Daoy (cell line): ENCODE measurements at places on chromosomes 7 and 10. TPM values are rescaled to one million over a fixed set of nuclear protein-coding genes. Genes with fewer than 3 reads are reported as not detected.

DNA sequence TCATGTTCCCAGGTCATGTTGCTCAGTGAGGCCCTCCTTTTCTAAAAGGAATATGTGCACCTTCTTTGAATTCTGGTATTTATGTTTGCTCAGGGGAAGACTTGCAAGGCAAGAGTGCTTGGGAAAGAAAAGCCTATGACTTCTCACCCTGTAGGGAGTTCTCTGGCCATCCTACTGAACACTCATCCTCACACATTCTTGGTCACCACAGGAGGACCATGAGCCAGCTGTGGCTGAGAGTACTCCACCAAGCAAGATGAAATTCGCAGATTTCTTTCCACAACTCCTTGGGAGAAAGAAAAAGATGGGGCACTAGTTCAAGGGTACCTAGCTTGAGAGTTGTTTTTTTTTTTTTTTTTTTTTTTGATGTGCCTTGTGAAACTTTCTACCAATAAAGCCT lies 179.6 kb downstream of the FZD1 start:
- DNase-seq: no peak

GRCh38 chr7:100509231-100509630 lies 25.5 kb downstream of the NYAP1 start:
- DNase-seq: peak; percentile 97

The IRF5 gene
- 0.60 and 2.2 TPM in 2 replicates for total RNA-seq

The OR2A42 gene
- not detected in 2 replicates for total RNA-seq

DNA sequence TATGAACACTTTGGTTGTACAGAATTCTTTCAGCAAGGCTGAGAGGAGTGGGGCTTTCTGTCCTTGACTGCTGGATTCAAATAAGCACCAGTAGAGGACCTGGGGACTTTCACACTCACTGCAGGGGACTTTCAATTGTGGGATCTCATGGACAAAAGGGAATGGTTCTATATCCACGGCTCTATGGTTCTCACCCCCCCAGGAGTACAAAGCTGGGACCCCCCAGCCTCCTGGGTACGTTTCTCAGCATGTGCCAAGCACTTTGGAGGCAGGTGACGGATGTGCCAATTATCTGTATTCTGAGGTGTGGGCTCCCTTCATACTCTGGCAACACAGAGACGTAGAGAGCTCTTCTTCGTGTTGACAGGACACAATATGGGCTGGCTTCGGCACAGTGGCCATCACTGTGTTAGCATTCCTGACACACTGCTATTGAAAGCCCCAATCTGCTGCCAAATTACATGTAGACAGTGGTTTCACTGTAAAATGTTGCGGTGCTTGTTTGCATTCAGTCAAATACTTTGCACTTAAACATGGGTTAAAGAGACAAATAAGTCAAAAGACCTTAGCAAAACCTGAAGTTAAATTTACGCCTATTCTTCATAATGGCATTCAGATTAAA lies 92.7 kb upstream of the SAMD8 start:
- no peak for DNase-seq

The ELAPOR2 gene
- 5.9 and 13.9 TPM in 2 replicates for total RNA-seq

DNA sequence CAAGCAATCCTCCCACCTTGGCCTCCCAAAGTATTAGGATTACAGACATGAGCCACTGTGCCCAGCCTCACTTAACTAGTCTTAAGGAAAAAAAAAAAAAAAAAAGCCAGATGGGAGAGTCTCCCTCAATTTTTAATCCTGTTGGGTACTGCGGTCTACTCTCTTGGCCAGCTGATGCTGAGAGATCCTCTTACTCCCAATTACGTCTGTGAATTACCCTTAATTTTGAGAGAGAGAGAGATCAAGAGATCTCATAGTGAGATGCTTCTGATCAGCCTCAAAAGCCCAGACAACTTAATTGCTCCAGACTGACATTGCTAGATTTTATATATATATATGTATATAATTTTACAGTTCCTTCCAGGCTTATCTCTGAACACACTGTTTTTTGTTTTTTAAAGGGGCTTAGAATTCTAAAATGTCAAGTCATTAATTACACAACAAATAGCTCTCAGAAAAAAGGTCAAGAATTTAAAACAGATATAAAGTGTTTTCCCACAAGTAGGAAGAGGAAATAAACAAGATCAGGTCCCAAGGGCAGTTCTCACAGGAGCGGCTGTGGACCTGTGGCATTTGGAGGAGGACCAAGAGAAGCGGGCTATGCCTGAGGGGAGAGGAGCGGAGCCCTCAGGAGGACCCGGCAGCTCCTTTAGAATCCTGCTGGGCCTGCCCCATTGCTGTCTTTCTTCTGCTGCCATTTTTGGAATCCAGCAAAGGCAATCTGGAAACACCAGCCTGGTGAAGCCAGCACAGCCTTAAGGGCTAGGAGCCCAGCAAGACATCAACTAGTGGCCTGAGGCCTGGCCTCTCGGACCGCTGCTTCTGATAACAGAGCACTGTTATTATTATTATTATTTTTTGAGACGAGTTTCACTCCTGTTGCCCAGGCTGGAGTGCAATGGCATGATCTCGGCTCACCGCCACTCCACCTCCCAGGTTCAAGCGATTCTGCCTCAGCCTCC lies 30.1 kb downstream of the DENND2A start:
- DNase-seq: no peak

DNA sequence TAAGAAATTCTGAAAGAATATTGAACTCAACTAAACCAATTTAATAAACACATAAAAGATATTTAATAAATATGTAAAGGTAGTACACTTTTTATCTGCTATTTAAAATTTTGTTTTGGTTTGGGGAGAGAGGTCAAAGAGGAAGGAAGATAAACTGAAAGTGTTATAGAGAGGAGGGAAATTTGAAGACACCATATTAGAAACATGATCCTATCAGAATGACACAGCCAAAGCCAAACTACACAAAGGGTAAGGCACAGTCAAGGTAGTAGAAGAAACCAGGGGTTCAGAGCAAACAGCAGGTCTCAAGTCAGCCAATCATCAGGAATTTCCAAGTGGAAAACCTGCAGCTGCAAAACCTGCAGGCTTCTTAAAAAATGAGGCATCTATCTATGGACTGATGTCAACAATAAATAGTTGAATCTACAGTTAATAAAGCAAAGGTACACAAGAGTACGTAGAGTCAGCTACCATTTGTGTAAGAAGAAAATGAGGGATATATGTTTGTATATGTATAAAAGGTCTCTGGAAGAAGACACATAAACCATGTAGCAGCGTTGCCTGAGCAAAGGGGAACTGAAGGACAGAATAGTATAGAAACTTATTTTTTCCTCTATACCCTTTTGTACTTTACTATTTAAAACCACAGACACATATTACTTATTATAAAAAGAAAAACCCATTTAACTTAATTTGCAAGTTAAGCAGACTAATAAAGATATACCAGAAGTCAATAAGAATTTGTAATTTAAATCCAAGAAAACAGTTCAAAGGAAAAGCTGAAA lies 10.0 kb downstream of the ZNF800 start:
- DNase-seq: no peak

GRCh38 chr7:78299088-78299487 lies 500.5 kb downstream of the PHTF2 start:
- DNase-seq: no peak

DNA sequence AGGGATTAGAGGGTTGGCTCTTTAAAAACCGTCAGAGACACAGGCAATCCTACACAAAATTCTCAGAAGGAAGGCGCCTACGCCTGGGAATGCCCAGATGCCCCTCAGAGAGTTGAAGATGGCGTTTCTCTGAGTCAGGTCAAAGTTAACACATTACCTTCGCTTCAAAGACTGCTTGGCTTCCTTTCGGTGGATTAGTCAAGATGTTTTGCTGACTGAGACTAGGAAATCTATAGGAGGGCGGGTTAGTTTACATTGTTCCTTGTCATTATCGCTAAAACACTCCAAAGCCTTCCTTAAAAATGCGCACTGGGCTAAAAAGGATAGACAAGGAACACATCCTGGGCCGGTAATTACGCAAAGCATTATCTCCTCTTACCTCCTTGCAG lies 995 bp upstream of the CFTR start:
- no peak for DNase-seq

- DNase-seq: no peak
These were observed 9.7 kb upstream of the FHIP2A start for GRCh38 chr10:114811862-114812261.

GRCh38 chr7:5685205-5685604 lies 96.3 kb downstream of the RNF216 start:
- no peak for DNase-seq

DNA sequence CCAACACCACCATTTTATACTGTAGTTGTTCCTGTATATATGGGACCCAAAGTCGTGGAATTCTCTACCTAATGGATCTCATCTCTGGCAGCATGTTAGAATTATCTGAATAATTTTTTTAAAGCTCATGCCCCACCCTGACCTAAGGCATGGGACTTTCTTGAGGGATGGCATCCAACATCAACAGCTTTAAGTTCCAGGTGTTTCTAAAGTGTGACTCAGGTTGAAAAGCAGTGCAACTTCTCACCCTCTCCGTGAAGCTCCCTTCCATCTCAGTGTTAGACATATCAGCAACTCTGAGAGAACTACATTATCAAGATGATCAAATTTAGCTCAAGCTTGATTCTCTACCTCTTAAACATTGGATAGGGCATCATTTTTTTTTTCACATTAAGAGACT lies 18.1 kb upstream of the RAB18 start:
- no peak for DNase-seq

GRCh38 chr7:116331020-116331419 lies 120.7 kb downstream of the TES start:
- DNase-seq: no peak

DNA sequence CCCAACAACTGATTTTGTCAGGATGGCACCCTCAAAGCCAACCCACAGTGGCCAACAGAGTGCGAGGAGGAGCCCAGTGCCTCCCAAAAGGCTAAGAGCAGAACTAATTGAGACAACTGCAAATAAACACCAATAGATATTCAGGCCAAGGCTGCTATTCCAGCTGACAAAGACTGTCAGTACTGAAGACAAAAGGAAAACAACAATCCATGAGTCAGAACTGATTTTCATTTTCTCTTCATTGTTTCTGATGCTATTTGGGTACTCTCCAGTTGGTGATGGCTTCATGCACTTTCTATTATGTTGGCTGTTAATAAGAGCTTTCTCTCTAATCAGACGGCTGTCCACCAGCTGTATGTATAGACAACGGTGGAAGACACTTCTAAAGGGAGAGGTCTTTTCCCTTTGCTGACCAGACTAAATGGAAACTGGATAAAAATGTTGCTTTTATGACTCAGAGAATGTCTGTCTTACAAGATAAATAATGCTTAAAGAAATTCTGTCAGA lies 515.9 kb downstream of the PARD3 start:
- no peak for DNase-seq

The IFIT1B gene
- 0.09 TPM in 1 of 2 replicates, not detected in the other for total RNA-seq

DNA sequence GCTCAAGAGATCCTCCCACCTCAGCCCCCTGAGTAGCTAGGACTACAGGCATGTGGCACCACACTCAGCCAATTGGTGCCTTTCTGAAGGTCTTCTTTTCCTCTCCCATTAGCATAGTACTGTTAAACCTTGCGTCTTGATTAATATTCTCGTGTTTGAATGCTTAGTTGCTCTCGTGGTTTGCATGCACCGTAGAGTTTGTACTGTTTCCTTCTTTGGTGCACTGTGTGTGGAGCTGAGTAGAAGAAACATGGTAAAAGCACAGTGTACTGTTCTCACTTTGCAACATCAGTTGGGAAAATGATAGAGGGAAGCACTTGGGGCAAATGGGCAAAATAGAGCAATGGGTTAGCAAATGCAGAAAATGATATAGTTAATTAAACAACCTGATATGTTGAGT lies 27.6 kb upstream of the RPA3 start:
- no peak for DNase-seq

The KLF14 gene
- total RNA-seq: 0.06 and 0.86 TPM in 2 replicates

DNA sequence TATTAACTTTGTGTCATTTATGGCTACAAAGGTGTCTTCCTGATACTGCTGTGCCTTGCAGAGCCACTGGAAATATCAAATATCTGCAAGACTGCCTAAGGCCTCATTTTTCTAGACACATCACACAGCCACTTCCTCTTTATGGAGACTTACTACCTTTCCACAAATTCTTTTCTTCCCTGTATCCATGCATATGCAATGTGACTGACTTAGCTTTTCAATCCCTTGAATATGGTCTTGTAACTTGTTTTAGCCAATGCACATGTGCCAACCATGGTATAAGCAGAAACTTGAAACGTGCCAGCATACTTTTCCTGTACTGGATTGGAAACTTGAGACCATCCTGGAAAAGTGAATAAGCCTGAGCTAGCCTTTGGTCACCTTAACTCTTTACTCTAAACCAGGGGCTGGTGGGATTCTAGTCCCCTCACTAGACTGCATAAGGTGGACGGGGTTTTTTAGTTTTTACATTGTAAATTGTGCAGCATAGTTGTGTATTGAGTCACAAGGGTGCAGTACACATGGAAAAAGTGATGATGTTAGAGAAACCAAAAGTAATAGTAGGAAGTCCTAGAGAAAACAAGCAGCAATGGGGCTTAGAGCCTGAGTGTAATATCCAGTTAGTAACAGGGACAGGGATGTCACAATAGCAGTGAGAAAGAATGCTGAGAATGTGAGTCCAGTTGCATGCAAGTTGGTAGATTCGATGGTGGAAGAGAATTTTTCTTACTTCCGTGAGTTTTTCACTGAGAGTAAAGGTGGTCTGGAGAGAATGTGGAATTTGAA lies 879.5 kb downstream of the SORCS1 start:
- DNase-seq: no peak

DNA sequence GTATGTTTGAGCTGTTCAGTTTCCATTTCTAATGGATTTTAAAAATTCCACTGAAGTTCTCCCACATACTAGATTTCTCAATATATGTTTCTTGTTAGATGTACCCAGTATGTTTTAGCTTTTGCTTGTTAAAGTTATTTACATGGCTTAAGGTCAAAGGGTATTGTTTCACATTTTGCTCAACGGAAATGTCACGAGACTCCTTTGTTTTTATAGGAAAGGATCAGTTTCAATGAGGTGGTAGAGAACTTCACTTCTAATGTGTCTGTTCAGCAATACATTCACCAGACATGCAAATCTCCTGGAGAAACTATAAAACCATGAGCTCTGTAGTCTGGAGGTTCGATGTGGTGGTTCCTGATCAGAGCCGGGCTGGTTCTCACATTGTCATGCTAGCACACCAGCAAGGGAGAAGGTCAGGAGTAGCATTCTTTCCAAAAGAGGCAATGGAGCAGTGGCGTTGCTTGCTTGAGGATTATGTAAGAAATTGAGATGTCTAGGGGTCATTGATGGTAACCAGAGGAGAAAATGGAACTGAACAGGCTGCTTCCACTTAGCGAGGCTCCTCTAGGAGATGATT lies 114.0 kb downstream of the RAB18 start:
- no peak for DNase-seq

The MACC1 gene
- 15.4 and 29.6 TPM in 2 replicates for total RNA-seq

The COBL gene
- total RNA-seq: 4.6 and 6.1 TPM in 2 replicates

DNA sequence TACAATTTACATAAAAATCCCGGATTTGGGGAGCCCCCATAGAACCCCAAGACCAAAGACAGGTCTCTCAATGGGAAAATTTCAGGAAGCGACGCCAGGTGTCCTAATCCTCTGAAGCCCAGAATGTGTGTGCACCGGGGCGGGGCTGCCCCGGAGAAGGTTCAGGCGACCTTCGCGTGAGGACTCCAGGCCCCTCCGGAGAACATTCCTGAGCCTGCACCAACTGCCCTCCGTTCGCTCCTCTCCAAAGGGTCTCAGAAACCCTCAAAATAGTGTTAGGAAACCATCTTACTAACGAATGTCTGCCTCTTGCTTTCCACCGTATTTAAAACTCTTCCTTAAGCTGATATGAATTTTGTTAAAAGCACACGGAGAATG lies 78.5 kb upstream of the INSIG1 start:
- no peak for DNase-seq
